Activated naive CD4-positive, alpha-beta T cell (primary cell): ENCODE measurements at places on chromosomes 5 and 9.

DNA sequence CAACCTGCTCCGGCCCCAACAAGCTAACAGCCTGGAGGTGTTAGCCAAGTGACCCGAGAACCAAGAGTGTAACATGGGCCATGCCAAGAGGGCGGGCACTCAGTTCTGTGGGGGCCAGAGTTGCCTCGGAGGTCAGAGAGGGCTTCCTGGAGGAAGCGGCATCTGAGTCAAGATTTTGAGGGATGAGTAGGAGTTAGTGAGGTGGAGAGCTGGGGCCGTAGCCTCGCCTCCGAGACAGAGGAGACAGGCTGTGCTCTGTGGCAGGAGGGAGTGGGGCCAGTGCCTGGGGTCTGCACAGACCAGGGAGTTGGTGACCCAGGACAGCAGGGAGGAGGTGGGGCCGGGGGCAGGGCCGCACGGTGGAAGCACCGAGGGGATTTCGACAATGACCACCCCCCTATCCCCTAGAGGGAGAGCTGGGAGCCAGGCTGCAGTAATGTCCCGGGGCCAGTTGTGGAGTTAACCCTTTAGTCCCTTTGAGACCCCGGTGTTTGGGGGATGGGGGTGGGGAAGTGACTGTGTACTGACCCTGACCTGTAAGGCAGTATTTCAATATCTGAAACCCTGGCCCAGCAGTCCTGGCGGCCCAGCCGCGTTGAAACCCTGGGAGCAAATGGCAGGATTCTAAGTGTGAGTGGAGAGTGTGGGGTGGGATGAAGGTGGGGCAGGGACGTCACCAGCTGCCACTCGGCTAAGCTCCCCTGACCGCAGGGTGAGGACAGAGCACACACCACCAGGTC, 148.7 kb upstream of the COL5A1 start:
- no peak for DNase-seq

GRCh38 chr9:14080959-14081542, 232.9 kb downstream of the NFIB start:
- DNase-seq, result no peak

DNA sequence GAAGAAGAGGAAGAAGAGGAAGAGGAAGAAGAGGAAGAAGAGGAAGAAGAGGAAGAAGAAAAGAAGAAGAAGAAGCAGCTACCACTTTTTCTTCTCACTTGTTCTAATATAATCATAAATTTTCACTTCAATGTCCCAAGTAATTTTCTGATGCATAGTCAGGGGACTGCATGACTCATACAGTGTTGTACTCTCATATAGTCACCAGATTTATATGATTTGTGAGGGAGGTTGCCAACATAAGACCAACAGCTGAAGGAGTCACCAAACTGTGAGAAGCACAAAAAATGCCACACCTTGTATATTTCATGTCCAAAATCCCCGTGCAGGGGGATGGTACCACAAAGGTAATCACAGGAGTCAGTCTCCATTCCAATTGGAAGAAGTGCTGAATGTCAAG, 32.7 kb upstream of the DMRTA1 start:
- no peak for DNase-seq

DNA sequence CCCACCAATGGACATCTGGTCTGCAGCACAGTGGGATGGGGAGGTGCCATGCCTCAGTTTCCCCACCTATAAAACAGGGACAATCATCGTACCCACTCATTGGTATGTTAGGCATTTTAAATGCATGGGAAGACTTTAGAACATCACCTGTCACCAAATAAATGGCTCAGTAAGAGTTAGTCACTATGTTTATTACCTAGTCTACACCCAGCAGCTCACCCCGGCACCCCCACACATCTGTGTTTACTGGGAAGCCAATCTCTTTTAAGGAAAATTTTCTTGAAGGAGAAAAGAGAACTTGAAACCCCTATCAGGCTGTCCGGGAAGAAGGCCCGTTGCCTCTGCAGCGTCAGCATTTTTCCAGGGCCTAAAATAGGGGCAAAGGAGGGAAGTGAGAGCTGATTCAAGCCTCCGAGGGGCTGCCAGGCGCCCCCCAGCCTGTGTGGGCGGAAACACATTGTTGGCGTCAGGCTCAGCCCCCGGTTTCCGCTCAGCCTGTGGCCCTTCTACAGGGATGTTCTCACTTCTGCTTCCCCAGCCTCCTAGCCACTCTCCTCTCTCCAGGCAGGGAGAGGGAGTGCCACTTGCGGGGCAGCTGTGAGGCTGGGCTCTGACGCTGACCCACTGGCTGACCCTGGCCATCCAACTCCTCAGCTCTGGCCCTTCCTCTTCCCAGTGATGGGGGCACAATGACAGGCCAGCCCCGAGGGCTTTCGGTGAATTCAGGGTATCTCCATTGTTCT, 4.6 kb downstream of the CSF1R start:
- no peak for DNase-seq
